ENCODE measurements at places on chromosomes 3 and 15.

DNA sequence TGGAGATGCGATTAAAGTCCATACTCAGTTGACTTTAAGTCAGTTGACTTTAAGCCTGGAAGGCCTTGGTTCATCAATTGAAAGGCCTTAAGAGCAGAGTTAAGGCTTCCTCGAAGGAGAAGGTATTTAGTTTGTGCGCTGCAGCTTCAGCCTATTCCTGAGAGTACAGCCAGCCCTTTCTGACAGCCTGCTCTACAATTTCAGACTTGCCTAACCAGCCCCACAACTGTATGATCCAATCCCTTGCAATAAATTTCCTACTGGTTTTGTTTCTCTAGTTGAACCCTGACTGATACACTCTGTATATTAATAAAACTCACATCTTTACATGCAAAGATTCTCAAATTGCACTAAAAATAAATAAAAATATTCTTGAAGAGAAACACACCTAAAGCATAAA is 66.1 kb upstream of the RORA start:
- no peak for DNase-seq

- DNase-seq = no peak
Observed at GRCh38 chr3:36149447-36149865, 230.8 kb upstream of the STAC start.

GRCh38 chr15:42939841-42940240 is 19.3 kb upstream of the TTBK2 start:
- no peak for DNase-seq

DNA sequence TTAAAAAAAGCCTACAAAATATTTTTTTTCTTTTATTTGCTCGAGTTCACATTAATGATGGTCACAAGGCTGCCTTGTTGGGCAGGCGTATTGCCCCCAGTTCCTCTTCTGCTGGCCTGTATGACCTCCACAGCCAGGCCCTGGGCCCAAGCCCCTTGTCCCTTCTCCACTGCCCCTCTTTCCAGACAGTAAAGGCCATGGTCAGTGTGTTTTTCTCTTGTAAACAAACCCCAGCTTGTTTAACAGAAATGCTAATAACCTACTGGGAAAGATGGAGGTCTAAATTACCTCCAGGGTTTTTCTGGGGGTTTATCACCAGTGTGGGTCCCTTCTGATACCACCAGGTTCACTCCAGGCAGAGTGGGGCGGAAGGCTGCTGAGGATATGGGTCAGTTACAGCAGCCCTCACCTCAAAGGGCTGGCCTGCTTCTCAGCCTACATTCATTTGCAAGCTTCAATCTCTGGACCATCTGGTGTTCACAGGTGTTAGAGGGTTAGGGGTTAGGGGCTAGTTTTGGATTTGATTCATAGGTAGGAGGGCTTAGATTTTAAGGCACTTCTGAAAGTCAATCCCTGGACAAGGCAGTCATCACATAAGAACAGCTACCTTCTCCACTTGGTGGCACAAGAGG is 2.0 kb upstream of the MANF start:
- no peak for DNase-seq

DNA sequence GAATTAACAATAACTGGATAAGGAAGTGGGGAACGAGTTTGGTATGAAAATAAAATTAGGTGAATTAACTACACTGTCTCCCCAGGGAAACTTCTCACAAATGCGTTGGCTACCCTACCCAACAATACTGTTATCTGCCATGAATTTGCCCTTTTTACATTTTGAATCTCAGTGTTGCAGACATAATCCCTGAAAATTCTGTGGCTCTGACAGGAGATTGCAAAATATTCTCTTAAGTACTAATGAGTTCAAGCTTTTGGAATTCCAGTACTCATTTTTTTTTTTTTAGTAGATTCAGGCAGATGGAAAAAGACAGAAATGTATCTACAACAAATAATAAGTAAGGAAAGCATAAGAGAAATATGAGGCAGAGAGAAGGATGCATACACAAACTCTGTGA is 332.6 kb downstream of the LSAMP start:
- no peak for DNase-seq

DNA sequence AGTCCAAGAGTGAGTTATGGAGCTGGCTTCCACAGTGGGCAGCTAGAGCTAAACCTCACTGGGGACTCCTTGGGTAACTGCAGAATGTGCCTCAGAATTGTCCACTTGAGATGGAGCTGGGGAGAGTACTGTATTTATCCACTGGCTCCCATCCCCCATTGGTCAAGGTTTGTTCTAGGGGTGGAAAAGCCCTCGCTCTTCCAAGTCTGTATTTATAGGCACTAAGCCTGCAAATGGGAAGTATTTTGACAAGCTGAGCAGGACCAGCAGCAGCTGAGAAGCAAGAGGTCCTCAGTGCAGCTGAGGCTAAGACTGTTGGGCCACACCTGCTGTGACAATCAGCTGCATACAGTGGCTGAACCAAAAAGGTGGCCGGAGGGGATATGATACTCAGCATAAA is 5.8 kb downstream of the USP13 start:
- DNase-seq = no peak

DNA sequence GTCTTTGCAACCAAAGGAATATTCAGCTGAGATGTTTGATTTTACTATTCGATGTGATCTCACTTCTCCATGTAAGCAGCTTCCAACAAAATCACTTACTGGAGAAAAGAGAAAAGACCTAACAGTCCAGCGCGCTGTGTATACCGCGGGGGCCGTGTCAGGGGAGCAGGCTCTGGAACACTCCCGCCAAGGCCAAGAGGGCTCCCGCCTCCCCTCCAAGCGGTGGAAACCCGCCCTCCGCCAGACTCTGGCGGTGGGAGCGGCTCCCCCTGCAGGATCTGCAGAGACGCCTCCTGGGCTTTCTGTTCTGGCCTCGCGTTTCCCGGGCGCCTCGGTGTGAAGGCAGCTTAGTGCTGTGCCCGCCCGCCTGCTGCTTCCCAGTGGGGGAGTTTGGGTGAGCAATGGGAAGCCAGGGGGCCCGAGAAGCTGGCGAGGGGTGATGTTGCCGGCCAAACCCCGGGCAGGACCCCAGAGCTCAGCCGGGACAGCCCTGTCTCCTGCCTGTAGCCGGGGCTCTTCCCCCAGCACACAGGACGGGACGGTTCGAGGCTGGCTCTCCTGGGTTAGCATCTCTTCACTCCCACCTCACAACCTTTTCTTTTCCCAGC is 36.3 kb downstream of the CHST14 start:
- peak; percentile 59 for DNase-seq

DNA sequence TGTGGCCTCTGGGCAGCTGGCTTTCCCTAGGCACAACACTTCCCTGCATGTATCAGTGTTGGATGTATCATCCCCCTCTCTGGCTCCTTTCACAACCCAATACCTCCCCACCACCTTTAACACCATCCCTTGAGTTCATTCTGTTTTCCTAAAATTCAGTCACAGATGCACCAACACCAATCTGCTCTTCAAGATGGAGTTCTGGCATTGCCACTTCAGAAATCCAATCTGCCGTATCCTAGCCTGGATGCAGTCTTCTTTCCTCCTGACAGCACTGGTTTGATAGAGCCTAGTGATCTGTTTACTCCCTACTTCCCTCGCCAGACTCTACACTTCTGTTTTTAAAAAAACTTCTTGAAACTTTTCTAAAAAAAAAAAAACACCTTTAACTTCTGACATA is 21.7 kb downstream of the PXYLP1 start:
- no peak for DNase-seq

GRCh38 chr3:46316206-46316605 is 37.7 kb upstream of the CCR2 start:
- DNase-seq = no peak

- DNase-seq = no peak
Observed at GRCh38 chr15:42499858-42500609, 4.6 kb downstream of the SNAP23 start.

GRCh38 chr3:38374221-38374620 is 27.6 kb downstream of the XYLB start:
- DNase-seq = peak; percentile 16

- DNase-seq = no peak
Observed at GRCh38 chr3:55629432-55629831, 142.3 kb upstream of the WNT5A start.

GRCh38 chr15:65054333-65055200 is 9.4 kb downstream of the SLC51B start:
- peak; percentile 46 for DNase-seq

DNA sequence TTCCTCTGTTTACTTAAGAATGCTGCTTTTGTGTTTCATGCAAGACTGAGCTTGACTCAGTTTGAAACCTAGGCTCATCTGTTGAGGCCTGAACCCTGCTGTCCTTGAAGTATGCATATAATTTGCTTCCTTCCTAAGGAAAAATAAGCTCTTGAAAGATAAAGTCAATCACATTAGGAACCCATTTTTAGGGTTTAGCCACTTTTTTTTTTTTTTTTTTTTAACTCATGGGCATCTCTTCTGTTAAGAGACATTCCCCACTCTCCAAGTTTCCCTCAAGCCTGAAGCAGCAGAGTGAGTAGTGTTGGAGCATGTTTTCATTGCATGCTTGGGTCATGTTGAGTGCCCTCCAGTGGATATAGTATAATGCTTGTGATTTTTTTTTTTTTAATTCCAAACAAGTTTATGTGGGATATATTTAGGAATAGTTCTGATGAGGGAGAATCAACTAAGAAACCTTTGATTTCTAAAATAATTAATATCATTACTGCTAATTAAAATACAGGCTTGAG is 3.6 kb downstream of the CTNNB1 start:
- no peak for DNase-seq

DNA sequence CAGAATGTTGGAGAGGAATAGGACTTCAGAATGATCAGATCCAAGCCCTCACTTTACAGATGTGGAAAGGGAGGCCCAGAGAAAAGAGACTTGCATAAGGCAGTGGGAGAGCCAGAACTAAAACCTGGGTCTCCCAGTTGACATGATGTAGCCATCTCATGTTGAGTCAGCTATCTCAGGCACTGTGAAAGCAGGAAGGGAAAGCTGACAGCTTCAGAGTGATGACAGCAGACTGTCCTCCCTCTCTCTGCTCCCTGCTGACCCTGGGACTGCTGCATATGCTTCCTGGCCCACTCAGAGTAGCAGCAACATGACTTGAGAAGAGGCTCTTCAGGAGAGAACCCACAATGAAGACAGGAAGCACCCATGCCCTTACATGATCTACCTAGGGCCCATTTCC is 14.7 kb downstream of the FHIT start:
- DNase-seq = no peak

GRCh38 chr3:124133366-124133940 is 141.5 kb upstream of the ROPN1 start:
- no peak for DNase-seq

DNA sequence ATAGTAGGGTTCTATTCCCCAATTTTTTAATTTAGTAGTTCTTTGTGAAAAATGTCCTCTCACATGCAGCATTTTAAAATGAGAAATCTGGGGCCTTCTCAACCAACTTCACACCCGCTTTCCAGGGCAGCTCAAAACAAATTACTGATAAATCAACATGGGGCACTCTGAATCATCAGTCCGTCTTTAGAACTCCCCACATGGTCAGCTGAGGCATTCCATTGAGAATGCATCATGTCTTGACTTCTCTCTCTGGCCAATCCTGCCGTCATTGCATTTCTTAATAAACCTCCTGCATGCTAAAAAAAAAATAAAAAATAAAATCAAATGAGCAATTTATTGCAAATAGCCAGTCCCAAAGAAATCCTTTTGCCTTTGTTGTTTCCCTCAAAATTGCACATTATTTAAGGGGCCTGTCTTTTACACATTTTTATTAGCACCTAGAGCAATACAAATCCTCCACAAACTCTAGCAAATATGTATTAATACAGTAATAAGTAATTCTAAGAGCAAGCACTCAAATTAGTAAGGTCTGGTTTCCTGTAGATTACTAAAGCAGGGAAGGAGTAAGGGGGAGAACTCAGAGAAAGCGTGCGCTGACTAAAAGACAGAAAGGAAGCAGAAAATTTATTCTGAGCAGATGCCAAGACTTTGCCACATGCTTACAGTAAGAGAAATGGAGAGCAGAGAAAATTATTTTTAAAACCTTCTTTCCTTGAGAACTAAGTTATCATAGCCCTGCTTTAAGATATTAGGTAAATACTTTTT is 175.7 kb downstream of the TNIK start:
- DNase-seq = no peak

- no peak for DNase-seq
Observed at GRCh38 chr15:53671545-53671944, 87.9 kb downstream of the WDR72 start.

DNA sequence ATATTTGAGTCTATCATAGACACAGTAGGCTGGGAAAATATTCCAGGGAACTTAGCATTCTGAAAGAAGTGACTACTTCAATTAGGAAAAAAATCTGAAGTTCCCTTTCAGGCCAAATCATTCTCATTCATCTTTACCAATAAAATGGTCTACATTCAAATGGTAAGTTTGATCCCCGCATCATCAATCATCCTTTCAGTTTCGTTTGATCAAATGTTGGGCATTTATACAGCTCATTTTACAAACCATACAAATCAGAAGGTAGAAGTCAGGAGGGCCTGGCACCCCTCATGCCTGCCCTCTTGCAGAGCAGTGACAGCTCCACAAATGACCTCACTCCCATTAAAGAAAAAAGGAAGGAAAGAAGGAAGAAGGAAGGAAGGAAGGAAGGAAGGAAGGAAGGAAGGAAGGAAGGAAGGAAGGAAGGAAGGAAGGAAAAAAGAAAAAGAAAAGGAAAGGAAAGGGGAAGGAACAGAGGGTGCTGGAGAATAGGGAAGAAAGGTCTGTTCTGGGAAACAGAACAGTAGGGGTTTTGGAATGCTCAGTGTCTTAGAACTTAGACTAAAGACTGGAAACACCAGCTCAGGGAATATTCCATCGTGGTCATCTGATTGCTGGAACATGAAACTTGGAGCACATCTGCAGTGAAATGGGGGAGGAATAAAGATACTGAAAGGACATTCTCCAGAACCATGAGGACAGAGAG is 86.1 kb downstream of the XXYLT1 start:
- no peak for DNase-seq

- no peak for DNase-seq
Observed at GRCh38 chr15:96495386-96495785, 164.9 kb downstream of the NR2F2 start.

GRCh38 chr3:188348435-188349244 is 194.7 kb downstream of the LPP start:
- DNase-seq = no peak

GRCh38 chr3:35498506-35499210 is 140.7 kb upstream of the ARPP21 start:
- DNase-seq = no peak

DNA sequence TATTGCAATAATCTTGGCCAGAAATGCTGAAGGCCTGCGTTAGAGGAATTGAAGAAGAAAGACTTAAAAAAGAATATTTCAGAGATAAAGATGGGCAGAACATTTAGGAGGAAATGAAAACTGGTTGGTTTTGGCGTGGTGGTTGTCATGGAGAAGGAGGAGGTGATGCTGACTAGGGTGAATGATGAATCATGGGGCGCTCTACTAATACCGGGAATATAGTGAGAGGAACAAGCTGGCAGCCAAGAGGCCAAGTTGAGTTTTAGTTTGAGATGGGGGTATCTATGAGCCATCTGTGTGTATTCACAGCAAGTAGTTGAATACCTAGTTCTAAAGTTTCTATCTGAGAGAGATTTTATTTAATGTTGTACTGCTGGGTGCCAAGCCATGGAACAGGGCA is 6.8 kb upstream of the GAP43 start:
- no peak for DNase-seq
